Spinal cord (tissue), 10 donors: ENCODE measurements at places on chromosomes 12 and 14. TPM values are rescaled to one million over a fixed set of nuclear protein-coding genes. Genes with fewer than 3 reads are reported as not detected.

Gene IQSEC3
- total RNA-seq: 13.6 TPM

Gene SAMD15
- 10.3 TPM for total RNA-seq

Gene PTPRO
- 29.9 TPM for total RNA-seq

Gene NOVA1
- total RNA-seq: 166 TPM

Gene DCN
- 1,076 TPM for total RNA-seq

Gene MYRFL
- total RNA-seq: 1.1 TPM

Gene LRP1-AS
- total RNA-seq: not detected

Gene OTOGL
- 0.99 TPM for total RNA-seq

Gene LTBR
- total RNA-seq: 6.8 TPM

DNA sequence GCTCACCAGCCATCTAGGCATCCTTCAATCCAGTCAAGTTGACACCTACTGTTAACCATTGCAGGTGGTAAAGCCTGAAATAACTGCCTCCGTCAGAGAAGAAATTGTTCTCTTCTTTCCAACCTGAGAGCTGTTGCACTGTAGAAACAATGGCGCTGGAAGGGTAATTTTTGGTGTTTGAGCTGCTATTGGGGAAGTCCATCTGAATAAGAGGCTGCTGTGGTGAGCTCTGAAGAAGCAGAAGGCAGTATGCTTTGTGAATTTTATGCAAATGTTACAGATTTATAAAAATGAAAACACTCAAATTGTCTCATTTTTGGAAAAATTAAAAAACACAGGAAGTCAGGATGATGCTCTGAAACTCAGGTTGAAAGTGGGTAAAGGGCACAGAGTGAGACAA lies 60.2 kb downstream of the SNAPC1 start:
- no peak overlapping the region for H3K4me3 ChIP-seq
- no peaks in the 10 kb centered on the region for H3K27me3 ChIP-seq
- no peak overlapping the region for H3K27ac ChIP-seq
- H3K4me1 ChIP-seq: no peaks in the 10 kb centered on the region
- DNase-seq: no peak
- H3K36me3 ChIP-seq: no peaks in the 10 kb centered on the region

GRCh38 chr14:53838374-53838773 lies 118.3 kb downstream of the BMP4 start:
- no peak overlapping the region for H3K4me3 ChIP-seq
- no peaks in the 10 kb centered on the region for H3K27me3 ChIP-seq
- no peaks in the 10 kb centered on the region for H3K36me3 ChIP-seq
- no peak overlapping the region for H3K27ac ChIP-seq
- no peaks in the 10 kb centered on the region for H3K4me1 ChIP-seq

GRCh38 chr12:117447665-117448366 lies 86.4 kb upstream of the NOS1 start:
- no peaks in the 10 kb centered on the region for H3K4me1 ChIP-seq
- H3K36me3 ChIP-seq: no peaks in the 10 kb centered on the region
- no peak for DNase-seq
- no peaks in the 10 kb centered on the region for H3K27me3 ChIP-seq

DNA sequence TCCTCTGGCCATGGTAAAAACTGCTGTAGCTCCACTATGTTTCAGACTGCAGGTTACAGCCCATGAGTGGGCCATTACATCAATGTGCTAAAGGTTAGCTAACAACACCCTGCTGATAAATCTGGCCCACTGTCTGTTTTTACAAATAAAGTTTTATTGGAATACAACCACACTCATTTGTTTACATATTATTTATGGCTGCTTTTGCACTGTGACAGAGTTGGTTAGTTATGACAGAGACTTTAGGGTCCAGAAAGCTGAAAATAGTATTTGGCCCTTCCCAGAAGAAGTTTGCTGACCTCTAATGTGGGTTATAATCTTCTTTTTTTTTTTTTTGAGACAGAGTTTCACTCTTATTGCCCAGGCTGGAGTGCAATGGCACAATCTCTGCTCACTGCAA lies 134.2 kb upstream of the PWP1 start:
- no peaks in the 10 kb centered on the region for H3K36me3 ChIP-seq
- no peak overlapping the region for H3K4me3 ChIP-seq
- H3K27ac ChIP-seq: no peak overlapping the region
- no peaks in the 10 kb centered on the region for H3K27me3 ChIP-seq
- H3K4me1 ChIP-seq: peaks cover 5% of the 10 kb centered on the region
- DNase-seq: no peak

- peaks cover 58% of the 10 kb centered on the region for H3K36me3 ChIP-seq
- H3K27me3 ChIP-seq: no peaks in the 10 kb centered on the region
- DNase-seq: no peak
- H3K4me3 ChIP-seq: no peak overlapping the region
- peaks cover 16% of the 10 kb centered on the region for H3K4me1 ChIP-seq
- H3K27ac ChIP-seq: no peak overlapping the region
Observed at GRCh38 chr14:21019366-21019765, 5.5 kb downstream of the NDRG2 start.

- no peak for DNase-seq
- H3K4me1 ChIP-seq: peaks cover 14% of the 10 kb centered on the region
- no peaks in the 10 kb centered on the region for H3K27me3 ChIP-seq
- peak overlapping the region; percentile 47 for H3K4me3 ChIP-seq
- peaks cover 33% of the 10 kb centered on the region for H3K36me3 ChIP-seq
Observed at GRCh38 chr12:132711080-132711843, 620 bp downstream of the PGAM5 start.

- H3K4me1 ChIP-seq: no peaks in the 10 kb centered on the region
- H3K27ac ChIP-seq: no peak overlapping the region
Observed at GRCh38 chr14:23454445-23454856, 15.1 kb upstream of the NGDN start.

GRCh38 chr12:106086696-106087095 lies 52.1 kb downstream of the NUAK1 start:
- peak overlapping the region; percentile 8 for H3K27ac ChIP-seq
- H3K4me1 ChIP-seq: peaks cover 39% of the 10 kb centered on the region
- peak; percentile 59 for DNase-seq
- H3K36me3 ChIP-seq: peaks cover 4% of the 10 kb centered on the region

GRCh38 chr12:44403185-44403584 lies 472.9 kb downstream of the NELL2 start:
- H3K4me1 ChIP-seq: no peaks in the 10 kb centered on the region
- no peak overlapping the region for H3K27ac ChIP-seq
- no peaks in the 10 kb centered on the region for H3K27me3 ChIP-seq
- no peak for DNase-seq
- no peaks in the 10 kb centered on the region for H3K36me3 ChIP-seq
- no peak overlapping the region for H3K4me3 ChIP-seq

- H3K36me3 ChIP-seq: no peaks in the 10 kb centered on the region
- H3K27me3 ChIP-seq: no peaks in the 10 kb centered on the region
- DNase-seq: no peak
- no peak overlapping the region for H3K4me3 ChIP-seq
- no peak overlapping the region for H3K27ac ChIP-seq
Observed at GRCh38 chr14:58822856-58823255, 185.1 kb downstream of the DACT1 start.

GRCh38 chr12:120544691-120545090 lies 10.5 kb downstream of the RNF10 start:
- H3K27ac ChIP-seq: no peak overlapping the region
- H3K36me3 ChIP-seq: peaks cover 43% of the 10 kb centered on the region
- DNase-seq: no peak
- H3K4me3 ChIP-seq: no peak overlapping the region

DNA sequence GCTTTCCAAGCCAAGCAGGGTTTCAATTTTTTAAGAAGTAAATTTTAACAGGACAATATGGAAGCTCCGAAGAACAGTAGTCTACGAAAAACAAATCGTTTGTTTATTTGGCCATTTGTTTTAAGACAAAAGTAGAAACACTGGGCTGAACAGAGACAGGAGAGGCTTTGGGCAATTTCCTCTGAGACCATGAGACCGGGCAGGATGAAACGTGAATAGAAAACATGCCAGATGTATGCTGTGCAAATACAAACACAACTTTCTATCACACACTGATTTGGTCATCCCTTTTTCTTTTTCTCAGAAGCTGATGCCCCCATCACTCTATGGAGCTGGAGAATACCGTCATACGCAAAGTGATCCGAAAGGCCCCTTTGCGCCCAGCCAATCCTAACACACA lies 1111.1 kb downstream of the BCL11B start:
- peaks cover 8% of the 10 kb centered on the region for H3K4me1 ChIP-seq
- DNase-seq: no peak
- H3K27me3 ChIP-seq: no peaks in the 10 kb centered on the region
- H3K4me3 ChIP-seq: no peak overlapping the region
- no peak overlapping the region for H3K27ac ChIP-seq
- no peaks in the 10 kb centered on the region for H3K36me3 ChIP-seq

GRCh38 chr14:72154645-72155378 lies 222.6 kb downstream of the RGS6 start:
- H3K27ac ChIP-seq: no peak overlapping the region
- DNase-seq: peak; percentile 64
- H3K36me3 ChIP-seq: no peaks in the 10 kb centered on the region
- no peak overlapping the region for H3K4me3 ChIP-seq
- H3K27me3 ChIP-seq: no peaks in the 10 kb centered on the region

GRCh38 chr14:75278422-75279152 lies at the start of gene FOS:
Gene FOS (plus strand): TSS chr14:75278828. CDS start chr14:75278983, 155 bp downstream.
- peaks cover 11% of the 10 kb centered on the region for H3K36me3 ChIP-seq
- H3K4me3 ChIP-seq: peak within 1 kb of the TSS; percentile 99
- DNase-seq: peak; percentile 87
- H3K27me3 ChIP-seq: peaks cover 3% of the 10 kb centered on the region

DNA sequence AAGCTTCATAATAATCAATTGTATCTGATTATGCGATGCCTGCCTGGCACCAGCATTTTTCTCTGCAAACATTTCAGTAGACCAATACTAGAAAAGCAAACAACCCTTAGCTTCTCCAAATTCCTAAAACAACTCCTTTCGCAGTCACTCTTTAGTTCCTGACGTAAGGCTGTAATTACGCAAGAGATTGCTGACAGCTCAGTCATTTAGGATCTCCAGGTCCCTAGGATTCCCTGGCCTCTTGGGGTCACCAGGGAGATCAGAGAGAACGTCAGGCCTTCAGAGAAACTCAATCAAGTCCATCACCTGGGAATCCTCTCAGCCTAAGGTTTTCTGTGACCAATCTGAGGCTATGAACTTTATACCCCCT lies 390.6 kb downstream of the PAWR start:
- H3K4me1 ChIP-seq: no peaks in the 10 kb centered on the region
- H3K27ac ChIP-seq: no peak overlapping the region
- H3K4me3 ChIP-seq: no peak overlapping the region
- H3K27me3 ChIP-seq: no peaks in the 10 kb centered on the region

GRCh38 chr14:59131938-59132795 lies 56.3 kb upstream of the DAAM1 start:
- no peak for DNase-seq
- H3K27me3 ChIP-seq: no peaks in the 10 kb centered on the region
- no peak overlapping the region for H3K27ac ChIP-seq
- no peaks in the 10 kb centered on the region for H3K36me3 ChIP-seq

DNA sequence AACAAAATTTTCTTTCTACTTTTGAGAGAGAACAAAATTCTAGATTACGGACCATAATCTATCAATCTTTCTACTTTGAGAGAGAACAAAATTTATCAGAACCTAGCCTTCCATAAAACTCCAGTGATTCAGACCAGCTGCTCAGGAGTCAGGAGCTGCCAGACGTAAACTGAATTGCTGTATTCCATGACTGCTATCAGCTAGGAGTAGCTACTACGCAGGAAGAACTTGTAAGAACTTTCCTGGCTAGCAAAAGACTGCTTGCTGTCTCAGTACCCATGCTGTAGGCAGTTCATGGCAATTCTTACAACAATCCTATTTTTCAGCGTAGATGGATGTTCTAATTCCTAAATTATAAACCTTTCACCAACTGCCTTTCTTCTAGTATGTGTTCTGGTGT lies 73.3 kb downstream of the MED13L start:
- no peak overlapping the region for H3K4me3 ChIP-seq
- no peak for DNase-seq
- H3K36me3 ChIP-seq: no peaks in the 10 kb centered on the region
- no peaks in the 10 kb centered on the region for H3K4me1 ChIP-seq

DNA sequence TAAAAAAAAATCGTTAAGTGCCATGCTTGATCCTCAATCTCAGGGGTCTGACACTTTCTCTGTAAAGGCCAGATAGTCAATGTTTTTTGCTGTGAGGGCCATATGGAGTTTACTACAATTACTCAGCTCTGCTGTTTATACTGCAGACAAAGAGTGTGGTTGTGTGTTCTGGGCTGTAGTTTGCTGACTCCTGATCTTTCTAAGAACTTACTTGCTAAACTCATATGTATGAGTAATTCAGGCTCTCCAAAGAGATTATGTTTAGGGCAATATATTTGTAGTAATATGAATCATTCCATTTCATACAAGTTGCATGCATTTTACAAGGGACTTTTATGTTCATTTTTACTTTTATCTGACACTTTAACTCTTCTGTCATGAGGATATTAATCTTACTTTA lies 188.2 kb downstream of the TMTC2 start:
- H3K4me3 ChIP-seq: no peak overlapping the region
- H3K27me3 ChIP-seq: no peaks in the 10 kb centered on the region
- no peaks in the 10 kb centered on the region for H3K4me1 ChIP-seq
- no peaks in the 10 kb centered on the region for H3K36me3 ChIP-seq

DNA sequence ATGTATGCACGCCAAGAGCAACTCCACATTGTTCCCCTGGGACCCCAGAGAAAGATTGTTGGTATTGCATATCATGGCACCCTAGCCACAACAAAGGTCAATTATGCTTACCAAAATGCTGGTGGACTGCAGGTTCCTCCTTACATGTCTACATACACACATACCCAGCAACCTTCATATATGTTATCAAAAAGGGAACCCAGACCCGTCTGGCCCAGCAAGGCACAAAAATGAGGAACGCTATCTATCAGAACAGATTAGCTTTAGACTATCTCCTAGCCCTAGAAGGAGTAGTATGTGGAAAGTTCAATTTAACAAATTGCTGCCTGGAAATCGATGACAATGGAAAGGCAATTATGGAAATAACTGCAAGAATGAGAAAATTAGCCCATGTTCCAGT lies 61.5 kb downstream of the DHRS2 start:
- no peaks in the 10 kb centered on the region for H3K27me3 ChIP-seq
- H3K36me3 ChIP-seq: no peaks in the 10 kb centered on the region
- peaks cover 13% of the 10 kb centered on the region for H3K4me1 ChIP-seq

GRCh38 chr12:106871477-106871876 lies 84.2 kb upstream of the TMEM263 start:
- H3K27ac ChIP-seq: no peak overlapping the region
- H3K27me3 ChIP-seq: no peaks in the 10 kb centered on the region
- no peak for DNase-seq
- H3K36me3 ChIP-seq: peaks cover 3% of the 10 kb centered on the region
- no peaks in the 10 kb centered on the region for H3K4me1 ChIP-seq
- no peak overlapping the region for H3K4me3 ChIP-seq

DNA sequence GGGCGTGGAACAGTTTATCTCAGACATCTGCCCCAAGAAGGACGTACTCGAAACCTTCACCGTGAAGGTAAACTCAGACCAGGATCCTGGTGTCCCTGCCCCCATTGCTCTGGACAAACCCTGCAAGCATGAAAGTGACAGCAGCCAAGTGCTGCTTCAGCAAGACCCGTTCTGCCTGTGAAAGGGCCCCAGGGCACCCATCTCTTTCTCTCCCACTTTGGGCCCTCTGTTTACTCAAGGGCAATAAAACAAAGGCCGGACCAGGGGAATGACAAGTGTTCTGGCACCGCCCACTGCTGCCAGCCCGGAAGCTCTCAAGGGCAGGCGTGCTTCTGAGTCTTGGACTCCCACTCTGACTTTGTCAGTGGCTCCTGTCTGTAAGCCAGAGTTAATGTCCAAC lies 35.3 kb downstream of the CD9 start:
- H3K4me1 ChIP-seq: peaks cover 44% of the 10 kb centered on the region
- H3K27ac ChIP-seq: no peak overlapping the region
- DNase-seq: no peak
- H3K36me3 ChIP-seq: peaks cover 17% of the 10 kb centered on the region

GRCh38 chr14:74502236-74503019 lies 8.9 kb downstream of the ISCA2 start:
- H3K4me3 ChIP-seq: no peak overlapping the region
- H3K27ac ChIP-seq: no peak overlapping the region
- peaks cover 29% of the 10 kb centered on the region for H3K4me1 ChIP-seq
- no peak for DNase-seq
- H3K36me3 ChIP-seq: peaks cover 2% of the 10 kb centered on the region
